A549 treated with CORT108297 at 1 μM for 4 hours (cell line): ENCODE measurements at places on chromosomes 6 and 20. TPM values are rescaled to one million over a fixed set of nuclear protein-coding genes. Genes with fewer than 3 reads are reported as not detected.

The EFCAB8 gene
- not detected in 5 replicates for total RNA-seq

The PROKR2 gene
- total RNA-seq = not detected in 5 replicates

The KCNK16 gene
- total RNA-seq = not detected in 5 replicates

The MTHFD1L gene
- total RNA-seq = 38.7 to 44.1 TPM (median 40.7 TPM) in 5 replicates

The FAM83B gene
- 0.03 to 0.09 TPM (median 0.03 TPM) in 5 replicates for total RNA-seq

The ZSCAN23 gene
- total RNA-seq = not detected in 5 replicates

The TSPO2 gene
- not detected in 5 replicates for total RNA-seq
